ENCODE measurements at places on chromosomes 6 and 20.

GRCh38 chr20:6663751-6664388 lies 103.6 kb upstream of the BMP2 start:
- DNase-seq = no peak

GRCh38 chr6:116192786-116193185 lies 61.1 kb downstream of the TSPYL4 start:
- no peak for DNase-seq

GRCh38 chr6:160054271-160054670 lies 67.3 kb upstream of the SLC22A1 start:
- DNase-seq = no peak

DNA sequence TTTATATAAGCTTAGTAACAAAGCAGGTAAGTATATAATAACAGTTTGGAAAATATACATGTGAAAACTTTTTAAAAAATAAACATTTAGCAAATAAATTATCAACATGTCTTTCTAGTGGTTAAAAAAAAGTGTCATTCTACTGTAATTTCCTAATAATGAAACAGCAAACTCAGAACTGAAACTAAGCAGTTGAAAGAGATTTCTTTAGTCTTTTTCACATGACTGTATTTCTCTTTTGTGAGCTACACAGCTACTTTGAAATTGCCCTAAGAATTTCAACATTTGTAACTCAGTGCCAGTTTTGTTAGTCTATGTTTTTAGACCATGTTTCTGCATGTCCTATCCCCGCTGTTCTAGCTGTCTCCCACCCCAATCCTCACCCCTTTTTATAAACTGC lies 28.4 kb upstream of the SDHAF4 start:
- no peak for DNase-seq

- no peak for DNase-seq
Measured at GRCh38 chr6:10531942-10532341, 10.8 kb downstream of the GCNT2 start.

DNA sequence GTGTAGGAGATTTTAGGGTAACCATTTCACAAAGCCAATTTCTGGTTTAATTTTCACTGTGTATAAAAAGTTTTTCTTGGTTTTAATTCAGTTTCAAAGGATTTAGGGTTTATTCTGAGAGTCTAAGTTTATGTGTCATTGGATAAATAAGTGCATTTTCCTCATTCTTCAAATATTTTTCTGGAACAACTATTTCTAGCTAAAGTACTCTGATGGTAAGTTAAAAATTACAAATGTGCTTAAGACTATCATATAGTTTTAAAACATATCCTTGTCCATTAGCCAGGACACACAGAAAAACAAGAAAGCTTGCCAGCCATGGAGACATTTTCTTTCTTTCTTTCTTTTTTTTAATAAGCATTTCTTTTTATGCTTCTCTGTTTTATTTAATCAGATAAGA lies 333.0 kb downstream of the RFPL4B start:
- no peak for DNase-seq

- DNase-seq = no peak
Measured at GRCh38 chr6:112044856-112045255, 9.0 kb upstream of the CCN6 start.

DNA sequence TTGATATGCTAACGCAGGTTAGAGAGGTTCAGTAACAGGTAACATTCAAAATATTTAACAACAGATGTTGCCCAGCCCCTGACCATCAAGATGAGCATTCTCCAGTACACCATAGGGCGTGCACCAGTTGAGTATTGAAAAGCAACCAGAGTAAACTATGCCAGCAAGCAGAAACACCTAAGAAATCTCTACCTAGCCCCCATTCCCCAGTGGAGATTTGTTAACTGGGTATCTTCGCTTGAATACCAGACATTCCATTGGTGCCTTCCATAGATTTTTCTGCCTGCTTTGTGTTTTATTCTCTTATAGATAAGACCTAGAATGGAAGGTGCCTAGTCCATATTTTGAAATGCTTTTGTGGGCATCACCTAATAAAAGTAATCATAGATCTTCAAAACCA lies 623.9 kb downstream of the KIF16B start:
- DNase-seq = no peak

GRCh38 chr6:159397753-159398152 lies 228.6 kb downstream of the FNDC1 start:
- DNase-seq = no peak

DNA sequence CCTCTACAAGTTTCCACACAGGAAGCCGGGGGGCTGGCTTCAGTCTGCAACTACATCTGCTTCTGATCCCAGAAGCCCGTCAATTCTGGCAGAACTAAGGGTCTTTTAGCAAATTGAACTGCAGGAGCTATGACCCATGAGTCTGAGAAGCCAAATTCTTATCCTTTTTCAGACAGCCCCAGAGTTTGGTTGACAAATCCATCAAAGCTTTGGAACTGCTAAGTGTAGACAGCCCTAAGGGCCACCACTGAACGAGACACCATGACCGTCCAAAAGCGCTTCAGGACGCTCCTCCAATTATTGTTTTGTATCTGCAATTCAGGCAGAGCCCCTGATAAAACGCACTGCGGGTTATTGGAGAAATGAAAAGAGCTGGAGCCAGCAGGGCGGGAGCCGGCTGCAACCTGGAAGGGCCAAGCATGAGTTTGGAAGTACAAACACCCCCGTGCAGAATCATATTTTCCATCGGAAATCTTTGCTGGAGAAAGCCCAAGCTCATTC lies 67.1 kb downstream of the GNAS-AS1 start:
- DNase-seq = no peak

- no peak for DNase-seq
Measured at GRCh38 chr6:150261997-150262697, 106.7 kb upstream of the IYD start.

DNA sequence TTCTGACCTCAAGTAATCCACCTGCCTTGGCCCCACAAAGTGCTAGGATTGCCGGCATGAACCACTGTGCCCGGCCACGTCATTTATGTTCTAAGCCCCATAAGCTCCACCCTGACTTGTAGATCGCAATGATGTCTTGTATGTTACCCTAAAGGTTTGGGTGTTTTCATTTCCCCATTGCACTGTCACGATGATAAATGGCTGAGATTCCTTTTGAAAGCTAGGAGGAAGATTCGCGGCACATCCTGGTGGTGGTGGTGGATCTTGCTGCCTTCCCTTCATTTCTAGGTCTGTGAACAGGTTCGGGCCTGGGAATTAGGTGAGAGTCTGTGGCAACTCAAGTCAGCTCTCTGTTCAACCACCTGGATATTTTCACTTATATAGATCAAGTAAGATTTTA lies 28.3 kb downstream of the MUC22 start:
- DNase-seq = no peak

DNA sequence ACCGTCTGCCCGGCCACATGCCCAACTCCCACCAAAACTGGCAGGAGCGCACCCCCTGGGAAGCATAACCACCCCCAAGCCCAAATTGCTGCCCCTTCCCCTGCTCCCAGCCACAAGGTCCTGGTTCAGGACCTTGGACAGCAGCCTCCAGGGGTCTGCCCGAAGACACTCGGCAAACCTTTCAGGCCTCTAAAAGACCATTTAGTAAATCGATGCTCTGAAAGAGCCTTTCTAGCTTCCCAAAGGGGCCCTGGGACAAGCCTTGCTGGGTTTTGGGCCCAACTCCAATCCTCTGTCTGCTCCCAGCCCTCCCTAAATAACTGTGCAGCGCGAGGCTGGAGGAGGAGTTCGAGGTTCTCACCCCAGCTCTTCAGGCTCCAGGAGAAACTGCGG lies 30.5 kb downstream of the GRM4 start:
- DNase-seq = no peak

DNA sequence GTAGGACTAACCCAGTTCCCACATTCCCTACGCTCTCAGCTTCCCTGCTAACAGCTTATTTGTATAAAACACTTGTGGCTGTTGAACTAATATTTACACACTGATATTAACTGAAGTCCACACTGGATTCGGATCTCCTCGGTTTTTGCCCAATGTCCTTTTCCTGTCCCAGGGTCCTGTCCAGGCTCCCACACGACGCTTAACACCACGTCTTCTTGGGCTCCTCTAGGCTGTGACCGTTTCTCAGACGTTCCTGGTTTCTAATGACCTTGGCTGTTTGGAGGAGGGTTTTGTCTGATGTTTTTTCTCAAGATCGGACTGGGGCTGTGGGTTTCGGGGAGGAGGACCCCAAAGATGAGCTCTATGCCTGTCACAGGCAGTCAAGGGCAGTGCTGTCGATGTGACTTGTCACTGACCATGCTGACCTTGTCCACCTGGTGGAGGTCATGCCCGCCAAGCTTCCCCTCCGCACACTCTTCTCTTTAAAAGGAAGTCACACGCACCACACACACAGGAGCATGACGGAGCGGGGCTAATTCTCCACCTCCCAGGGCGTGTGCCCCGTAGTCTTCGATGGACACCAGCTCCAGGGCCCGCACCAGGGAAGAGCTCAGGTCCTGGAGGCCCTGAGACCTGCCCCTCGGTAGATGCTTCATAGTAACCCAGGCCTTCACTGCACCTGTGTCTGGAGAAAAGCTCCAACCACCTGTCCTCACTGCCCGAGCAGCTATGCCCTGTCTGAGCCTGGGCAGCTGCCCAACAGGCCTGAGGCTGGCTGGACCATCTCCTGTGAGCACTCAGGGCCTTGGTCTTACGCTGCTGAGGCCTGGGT lies 72.0 kb downstream of the TTLL2 start:
- no peak for DNase-seq

DNA sequence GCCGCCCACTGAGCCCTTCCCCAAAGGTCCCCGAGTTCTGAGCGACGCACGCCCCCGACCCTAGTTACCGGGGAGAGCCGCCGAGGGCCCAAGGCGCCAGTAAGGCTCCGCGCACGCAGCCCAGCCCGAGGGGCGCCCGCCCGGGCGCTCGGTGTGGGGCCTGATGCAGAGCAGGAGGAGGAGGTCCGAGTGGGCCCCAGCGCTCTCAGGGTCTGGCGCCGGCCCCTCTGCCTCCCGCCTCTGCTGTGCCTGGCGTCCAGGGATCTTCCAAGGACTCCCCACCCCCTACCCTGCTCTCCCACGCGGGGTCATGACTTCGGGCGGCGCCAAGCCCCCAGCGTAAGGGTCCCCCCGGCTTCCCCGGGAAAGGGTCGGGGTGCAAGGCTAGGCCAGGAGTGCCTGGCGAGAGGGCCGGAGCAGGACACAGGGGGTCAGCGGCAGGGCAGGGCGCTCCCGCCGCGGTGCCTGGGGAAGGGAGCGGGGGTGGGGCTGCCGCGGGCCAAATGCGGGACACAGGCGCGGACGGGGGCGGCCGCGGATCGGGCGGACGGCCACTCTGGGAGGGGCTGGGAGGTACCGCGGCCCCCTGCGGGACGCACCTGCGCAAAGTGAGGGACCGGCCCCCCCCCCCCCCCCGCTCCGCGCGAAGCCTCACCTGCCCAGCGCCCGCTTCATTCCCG lies 637 bp downstream of the ABHD12 start:
- DNase-seq = peak; percentile 11

DNA sequence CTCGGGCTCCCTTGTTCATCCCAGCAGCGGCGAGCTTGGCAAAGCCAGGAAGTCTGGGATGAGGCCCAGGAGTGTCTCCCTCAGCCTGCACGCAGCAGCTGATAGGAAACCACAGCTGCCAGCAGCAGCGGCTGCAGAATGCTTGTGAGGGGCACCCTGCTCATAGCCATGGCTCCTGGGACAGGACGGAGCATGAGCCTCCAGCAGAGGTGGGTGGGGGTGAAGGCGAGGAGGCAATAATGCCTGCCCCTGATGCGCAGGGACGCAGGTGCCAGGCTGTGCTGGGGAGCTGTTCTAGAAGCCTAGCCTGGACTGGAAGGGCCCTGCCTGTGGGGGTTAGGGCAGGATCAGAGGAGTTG lies 157.9 kb downstream of the CD83 start:
- no peak for DNase-seq

DNA sequence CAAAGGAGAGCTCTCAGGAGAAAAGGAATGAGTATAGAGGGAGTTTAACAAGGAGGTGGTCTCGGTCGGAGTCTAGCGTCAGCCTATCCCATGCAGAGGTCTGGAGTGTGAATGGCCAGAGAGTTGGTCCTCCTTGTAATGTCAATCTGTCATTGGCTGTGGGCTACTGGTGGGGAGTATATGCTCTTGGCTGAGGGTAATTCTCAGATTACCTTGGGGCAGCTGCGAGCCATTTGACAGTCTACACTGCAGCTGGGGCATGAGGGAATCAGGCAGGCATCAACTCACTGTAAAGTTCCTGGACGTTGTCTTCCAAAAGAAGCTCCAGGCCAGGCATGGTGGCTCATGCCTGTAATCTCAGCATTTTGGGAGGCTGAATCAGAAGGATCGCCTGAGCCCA lies 48.1 kb downstream of the EBF4 start:
- DNase-seq = no peak

DNA sequence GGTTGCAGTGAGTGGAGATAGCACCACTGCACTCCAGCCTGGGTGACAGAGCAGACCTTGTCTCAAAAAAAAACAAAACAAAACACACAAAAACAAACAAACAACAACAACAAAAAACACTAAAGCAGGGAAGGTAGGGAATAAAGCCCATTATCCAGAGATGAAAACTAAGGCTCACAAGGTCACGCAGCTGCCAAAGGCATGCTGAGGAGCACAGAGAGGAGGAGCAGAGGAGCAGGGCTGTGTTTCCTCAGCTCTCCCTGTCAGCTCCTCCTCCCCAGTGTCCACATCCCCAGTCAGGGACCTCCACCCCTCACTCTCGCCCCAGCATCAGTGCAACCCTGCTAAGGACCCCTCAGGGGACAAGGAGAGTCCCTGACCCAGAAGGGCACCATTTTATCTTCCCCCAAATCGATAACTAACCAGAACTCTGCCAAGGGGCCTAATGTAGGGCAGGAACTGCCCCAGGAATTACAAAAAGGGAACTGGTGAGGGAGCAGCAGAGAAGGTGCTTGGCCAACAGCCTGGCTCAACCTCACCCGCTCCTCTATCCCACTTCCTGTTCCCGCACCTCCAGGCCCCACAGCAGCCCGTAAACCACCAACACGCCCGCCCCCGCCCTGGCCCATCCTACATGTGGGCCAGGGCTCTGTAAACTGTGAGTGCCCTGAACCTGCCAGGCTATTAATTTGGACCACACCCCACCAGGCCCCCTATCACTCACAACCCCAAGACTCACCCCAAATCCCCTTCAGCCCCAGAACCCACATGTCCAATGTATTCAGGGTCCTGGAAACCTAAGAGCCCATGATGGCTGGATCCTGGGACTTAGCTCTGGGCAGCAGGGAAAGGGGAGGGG lies 9.0 kb downstream of the TEAD3 start:
- DNase-seq = no peak

DNA sequence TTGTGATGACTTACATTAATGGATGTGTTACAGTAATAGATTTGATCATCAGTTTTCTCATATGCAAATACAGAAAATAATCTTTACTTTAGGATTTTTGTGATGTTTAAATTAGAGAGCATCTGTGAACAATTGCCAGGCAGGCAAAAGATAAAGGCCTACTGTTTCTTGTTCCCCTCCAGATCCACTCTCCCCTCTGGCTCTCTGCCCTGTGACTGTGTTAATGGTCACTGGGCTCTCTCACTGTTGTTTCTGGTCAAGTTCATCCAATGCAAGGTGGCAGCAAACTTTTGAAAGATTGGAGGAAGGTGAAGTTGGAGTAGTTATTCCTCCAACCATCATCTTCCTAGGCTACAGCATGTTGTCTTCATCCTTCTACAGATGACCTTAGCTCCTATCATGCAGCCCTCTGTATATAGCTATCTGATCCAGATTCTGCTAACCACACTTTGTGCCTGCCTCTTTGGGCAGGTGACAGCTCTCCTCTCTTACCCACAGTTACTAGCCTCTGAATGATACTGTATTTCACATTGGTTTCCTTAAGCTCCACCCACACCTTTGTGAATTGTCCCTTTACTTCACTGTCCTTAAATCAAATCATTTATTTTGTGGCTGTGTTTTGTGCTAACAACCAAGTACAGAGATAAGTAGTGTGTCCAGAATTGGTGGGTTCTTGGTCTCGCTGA lies 48.9 kb upstream of the ARG1 start:
- DNase-seq = no peak

GRCh38 chr6:38684904-38685303 lies 18.0 kb downstream of the GLO1 start:
- no peak for DNase-seq
